ENCODE measurements at places on chromosomes 16 and 17. TPM values are rescaled to one million over a fixed set of nuclear protein-coding genes. Genes with fewer than 3 reads are reported as not detected.

Gene FUS
- 739 TPM for total RNA-seq

Gene TMEM114
- total RNA-seq, result 1.8 TPM

Gene MYH1
- total RNA-seq, result not detected

Gene CCL17
- total RNA-seq, result not detected

Gene ICAM2
- total RNA-seq, result 0.72 TPM

Gene CCDC47
- 65.2 TPM for total RNA-seq

Gene PSMC3IP
- total RNA-seq, result 18.1 TPM

Gene ABCA9
- 0.14 TPM for total RNA-seq

- H3K27ac ChIP-seq, result no peak overlapping the region
- H3K4me3 ChIP-seq, result no peak overlapping the region
- peaks cover 39% of the 10 kb centered on the region for H3K27me3 ChIP-seq
- no peaks in the 10 kb centered on the region for H3K36me3 ChIP-seq
- DNase-seq, result peak; percentile 3
These were observed 43.6 kb upstream of the RBFOX3 start for GRCh38 chr17:79654350-79654959.

DNA sequence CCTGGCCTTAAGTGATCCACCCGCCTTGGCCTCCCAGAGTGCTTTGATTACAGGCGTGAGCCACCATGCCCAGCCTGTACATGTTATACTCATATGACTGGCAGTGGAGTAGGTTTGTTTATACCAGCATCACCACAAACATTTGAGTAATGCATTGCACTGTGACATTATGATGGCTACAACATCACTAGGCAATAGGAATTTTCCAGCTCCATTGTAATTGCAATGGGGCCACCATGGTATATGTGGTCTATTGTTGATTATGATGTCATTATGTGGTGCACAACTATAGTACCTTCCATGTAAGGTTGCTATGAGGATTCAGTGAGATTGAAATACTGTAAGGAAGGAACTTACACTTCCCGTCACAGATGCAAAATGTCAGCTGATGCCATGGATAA, 168.9 kb downstream of the COPRS start:
- H3K4me1 ChIP-seq, result no peaks in the 10 kb centered on the region
- no peak overlapping the region for H3K27ac ChIP-seq
- no peak overlapping the region for H3K4me3 ChIP-seq
- no peaks in the 10 kb centered on the region for H3K27me3 ChIP-seq
- no peaks in the 10 kb centered on the region for H3K36me3 ChIP-seq
- DNase-seq, result no peak

- H3K27ac ChIP-seq, result no peak overlapping the region
- H3K4me1 ChIP-seq, result no peaks in the 10 kb centered on the region
- H3K4me3 ChIP-seq, result no peak overlapping the region
- no peak for DNase-seq
- no peaks in the 10 kb centered on the region for H3K36me3 ChIP-seq
These were observed 61.6 kb downstream of the SKAP1 start for GRCh38 chr17:48368352-48368908.

DNA sequence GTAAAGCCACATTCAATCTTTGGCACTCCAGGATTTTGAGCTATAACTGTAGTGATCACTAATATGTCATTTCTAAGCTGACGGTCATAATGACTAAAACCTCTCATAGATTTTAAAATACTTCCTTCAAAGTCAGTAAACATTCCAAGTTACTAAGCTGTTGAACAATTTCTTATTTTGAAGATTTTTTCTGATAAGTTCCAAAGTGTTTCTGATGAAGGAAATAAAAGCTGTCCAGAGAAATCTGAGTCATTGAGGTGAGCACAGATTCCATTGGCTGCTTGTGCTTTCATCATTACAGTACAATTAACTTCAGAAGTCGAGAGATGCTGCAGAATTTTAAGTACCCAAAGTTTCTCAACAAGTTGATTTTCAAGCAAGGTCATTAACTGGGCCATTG, 23.9 kb downstream of the NLRC5 start:
- no peak overlapping the region for H3K4me3 ChIP-seq
- peaks cover 15% of the 10 kb centered on the region for H3K27me3 ChIP-seq
- H3K4me1 ChIP-seq, result no peaks in the 10 kb centered on the region
- H3K36me3 ChIP-seq, result no peaks in the 10 kb centered on the region

DNA sequence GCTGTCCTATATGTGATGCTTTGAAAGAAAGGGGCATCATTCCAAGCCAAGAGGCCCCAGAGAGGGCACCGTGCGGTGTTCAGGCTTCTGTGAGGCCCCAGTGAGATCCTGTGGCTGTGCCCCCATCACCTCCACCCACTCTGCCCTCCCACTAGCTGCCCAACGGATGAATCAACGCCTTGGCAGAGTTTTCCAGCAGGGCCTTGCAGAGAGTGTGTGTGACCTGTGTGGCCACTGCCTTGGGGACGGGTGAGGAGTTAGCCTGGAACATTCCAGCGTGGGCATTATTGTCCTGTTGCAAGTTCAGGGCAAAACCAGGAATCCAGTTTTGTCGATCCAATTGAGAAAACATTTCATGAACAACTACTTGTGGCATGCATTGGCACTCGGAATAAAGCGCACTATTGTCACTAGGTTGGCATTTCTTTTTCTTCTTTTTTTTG, 53.7 kb downstream of the SF3B3 start:
- H3K36me3 ChIP-seq, result peaks cover 4% of the 10 kb centered on the region
- H3K27me3 ChIP-seq, result no peaks in the 10 kb centered on the region
- H3K4me3 ChIP-seq, result no peak overlapping the region
- DNase-seq, result no peak
- H3K4me1 ChIP-seq, result no peaks in the 10 kb centered on the region
- no peak overlapping the region for H3K27ac ChIP-seq

- H3K27me3 ChIP-seq, result peaks cover 22% of the 10 kb centered on the region
- peaks cover 4% of the 10 kb centered on the region for H3K36me3 ChIP-seq
- no peak overlapping the region for H3K27ac ChIP-seq
- no peak overlapping the region for H3K4me3 ChIP-seq
- H3K4me1 ChIP-seq, result peaks cover 4% of the 10 kb centered on the region
These were observed 190.0 kb downstream of the IRX3 start for GRCh38 chr16:54096607-54097006.

DNA sequence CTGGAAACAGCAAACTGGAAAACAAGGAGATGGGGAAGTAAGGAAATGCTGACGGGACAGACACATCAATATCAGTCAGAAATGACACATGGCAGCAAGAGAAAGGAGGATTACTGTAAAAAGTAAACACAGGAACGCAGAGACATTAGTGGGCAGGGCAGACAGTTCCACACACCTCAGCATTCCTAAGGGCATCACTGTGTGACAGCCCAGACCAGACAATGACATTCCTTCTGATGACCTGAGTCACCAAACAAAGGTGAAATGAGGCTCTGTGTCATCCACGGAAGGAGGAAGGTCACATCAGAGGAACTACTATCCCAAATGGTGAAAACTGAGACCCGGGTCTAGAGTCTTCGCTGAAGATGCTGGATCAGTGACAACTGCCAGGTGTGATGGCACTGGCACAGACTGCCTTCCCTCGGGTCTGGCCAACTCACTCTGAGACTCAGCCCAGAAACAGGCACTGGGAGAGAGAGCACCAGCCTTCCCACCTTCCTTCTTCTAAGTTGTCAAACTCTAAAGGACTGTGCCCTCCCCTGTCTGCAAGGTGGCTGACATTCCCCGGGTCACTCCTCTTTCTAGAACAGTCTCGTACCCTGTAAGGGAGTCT, 36.7 kb downstream of the TK2 start:
- H3K36me3 ChIP-seq, result peaks cover 17% of the 10 kb centered on the region
- DNase-seq, result no peak
- H3K4me3 ChIP-seq, result no peak overlapping the region
- peaks cover 20% of the 10 kb centered on the region for H3K4me1 ChIP-seq

DNA sequence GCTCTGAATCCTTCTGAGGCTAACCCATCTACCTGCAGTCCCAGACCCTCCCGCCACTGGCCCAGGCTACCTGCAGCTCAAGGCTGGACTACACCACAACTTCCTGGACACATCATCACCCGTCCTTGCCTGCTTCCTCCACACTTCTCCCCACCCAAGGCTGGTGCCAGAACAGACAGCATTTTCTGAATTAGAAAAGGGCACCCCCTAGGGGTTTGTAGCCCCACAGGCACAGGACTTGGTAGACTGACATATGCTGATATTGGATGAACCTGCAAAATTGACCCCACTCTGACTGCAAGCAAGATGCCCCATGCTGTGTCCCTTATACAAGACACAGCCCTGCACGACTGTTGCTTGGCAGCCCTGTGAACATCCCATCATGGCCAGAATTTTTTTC, 271.5 kb upstream of the C16orf82 start:
- no peak overlapping the region for H3K4me3 ChIP-seq
- H3K27me3 ChIP-seq, result peaks cover 54% of the 10 kb centered on the region
- no peaks in the 10 kb centered on the region for H3K36me3 ChIP-seq
- no peaks in the 10 kb centered on the region for H3K4me1 ChIP-seq

- H3K36me3 ChIP-seq, result no peaks in the 10 kb centered on the region
- no peak overlapping the region for H3K27ac ChIP-seq
- no peak for DNase-seq
- peaks cover 23% of the 10 kb centered on the region for H3K27me3 ChIP-seq
These were observed 130.8 kb upstream of the CES5A start for GRCh38 chr16:56005958-56006357.

DNA sequence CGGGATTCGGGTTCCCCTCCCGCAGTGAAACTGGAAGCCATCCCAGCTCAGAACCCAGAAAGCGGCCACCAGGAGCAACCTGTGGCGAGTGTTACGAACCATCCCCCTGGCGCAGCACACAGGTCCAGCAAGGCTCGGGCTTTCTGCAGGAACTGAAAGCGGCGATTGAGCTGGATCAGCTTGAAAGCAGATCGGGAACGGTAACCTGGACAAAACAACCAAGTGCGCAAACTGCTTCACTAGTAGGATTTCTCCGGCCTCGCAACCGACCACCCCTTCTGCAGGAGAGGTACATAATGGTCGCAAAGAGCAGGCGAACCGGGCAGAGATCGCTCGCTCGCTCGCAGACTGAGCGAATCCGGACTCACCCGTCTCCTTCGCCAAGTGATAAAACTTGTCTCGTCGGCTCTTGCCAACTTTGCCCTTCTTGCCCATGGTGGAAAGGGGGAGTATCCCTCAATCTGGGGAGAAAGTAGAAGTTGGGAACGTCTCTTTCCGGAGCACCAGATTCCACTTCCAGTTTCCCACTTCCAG, 696 bp upstream of the PSMC5 start:
- peaks cover 16% of the 10 kb centered on the region for H3K4me1 ChIP-seq
- peak overlapping the region; percentile 97 for H3K4me3 ChIP-seq
- H3K27me3 ChIP-seq, result no peaks in the 10 kb centered on the region
- DNase-seq, result no peak
- peak overlapping the region; percentile 100 for H3K27ac ChIP-seq

DNA sequence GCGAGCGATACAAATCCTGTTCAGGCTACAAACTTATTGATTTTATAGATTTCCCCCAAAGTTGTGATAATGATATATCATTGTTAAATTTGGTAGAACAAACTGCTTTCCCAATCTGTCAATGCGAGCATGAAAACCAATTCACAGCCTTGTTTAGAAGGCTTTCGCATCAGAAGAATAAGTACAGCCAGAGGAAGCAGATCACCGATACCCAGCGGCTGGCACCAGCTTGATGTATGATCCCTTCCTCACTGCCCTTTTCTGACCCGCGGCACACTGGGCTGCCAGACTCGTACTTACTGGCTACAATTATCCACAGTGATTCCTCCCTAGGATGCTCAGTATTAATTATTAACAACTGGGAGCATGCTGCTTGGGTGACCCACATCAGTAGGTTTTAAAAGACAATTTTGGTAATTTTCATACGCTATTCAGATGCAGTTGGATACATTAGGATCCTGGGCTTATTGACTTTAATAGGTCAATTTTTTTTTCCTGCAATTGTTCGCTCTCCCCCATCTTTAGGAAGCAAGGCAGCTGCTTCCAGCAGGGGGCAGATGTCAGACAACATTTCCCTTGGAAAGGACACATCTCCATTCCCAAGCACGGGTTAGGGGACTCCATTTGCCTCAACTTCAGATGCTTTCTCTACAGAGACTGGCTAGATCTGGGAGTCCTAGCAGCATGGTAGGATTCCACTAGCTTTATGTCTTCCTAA, 582.7 kb upstream of the PSMD7 start:
- no peaks in the 10 kb centered on the region for H3K36me3 ChIP-seq
- no peak overlapping the region for H3K27ac ChIP-seq
- no peak overlapping the region for H3K4me3 ChIP-seq
- DNase-seq, result no peak
- H3K27me3 ChIP-seq, result peaks cover 10% of the 10 kb centered on the region
- peaks cover 23% of the 10 kb centered on the region for H3K4me1 ChIP-seq
